ENCODE measurements at places on chromosomes 5 and 9.
A peak's percentile ranks its signal among the peaks of the same experiment; 100 is the strongest.

GRCh38 chr5:19903611-19904010 lies 84.4 kb downstream of the CDH18 start:
- no peak for DNase-seq

DNA sequence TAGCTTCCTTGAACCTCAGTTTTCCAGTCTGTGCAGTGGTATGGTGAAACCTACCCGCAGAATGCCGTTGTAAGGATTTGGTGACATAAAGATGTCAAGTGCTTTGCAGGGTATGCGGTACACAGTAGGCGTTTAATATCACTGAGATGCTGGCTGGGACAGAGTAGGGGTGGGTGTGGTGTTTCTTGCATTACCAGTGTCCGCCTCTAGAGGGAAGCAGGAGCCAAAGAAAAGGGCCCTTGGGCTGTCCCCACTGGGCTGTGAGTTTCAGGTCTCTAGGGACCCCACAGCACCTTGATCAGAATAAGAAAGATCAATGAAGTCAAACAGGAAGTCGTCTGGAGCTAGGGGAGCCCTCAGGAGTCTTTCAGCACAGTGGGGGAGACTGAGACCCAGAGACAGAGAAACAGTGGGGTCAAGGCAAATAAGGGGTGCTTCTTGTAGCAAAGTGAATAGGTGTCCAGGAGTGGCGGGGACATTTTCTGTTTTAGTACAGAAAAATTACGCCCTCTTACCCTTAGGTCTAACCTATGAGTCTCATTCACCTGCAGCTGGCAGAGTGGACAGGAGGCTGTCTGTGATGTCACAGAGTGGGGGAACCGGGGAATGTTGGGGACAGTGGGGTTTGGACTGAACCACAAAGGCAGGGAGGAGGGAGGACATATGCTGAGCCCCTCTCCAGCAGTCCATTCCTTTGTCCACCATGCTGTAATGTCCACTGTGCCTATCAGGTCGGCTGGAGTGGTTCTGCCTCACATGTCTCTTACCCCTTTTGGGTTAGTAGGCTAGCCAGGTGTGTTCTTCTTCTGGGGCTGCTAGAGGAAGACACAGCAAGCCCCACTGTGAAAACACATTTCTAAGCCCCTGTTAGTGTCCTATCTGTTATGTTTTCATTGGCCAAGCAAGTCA lies 4.7 kb upstream of the TEX53 start:
- DNase-seq: peak; percentile 35

- no peak for DNase-seq
Observed at GRCh38 chr5:7426284-7426683, 30.3 kb downstream of the ADCY2 start.

GRCh38 chr5:96968074-96968473 lies 32.2 kb downstream of the LNPEP start:
- no peak for DNase-seq

DNA sequence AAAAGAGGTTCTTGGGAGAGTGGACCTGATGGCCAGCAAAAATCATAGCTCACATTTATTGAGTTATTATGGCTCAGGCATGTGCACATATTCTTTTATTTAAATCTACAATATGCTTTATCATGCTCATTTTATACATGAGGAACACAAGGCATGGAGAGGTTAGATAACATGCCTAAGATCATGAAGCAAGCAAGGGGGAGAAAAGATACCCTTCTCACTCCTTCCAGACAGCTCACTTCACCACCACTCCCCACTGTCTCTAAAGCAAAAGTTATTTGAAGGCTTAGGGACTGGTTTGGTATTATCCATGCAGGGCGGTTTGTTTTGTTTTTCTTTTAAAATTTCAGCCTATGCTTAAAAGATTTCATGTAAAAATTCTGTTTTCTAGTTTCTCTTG lies 59.0 kb upstream of the PDE8B start:
- no peak for DNase-seq
